Prostate gland (tissue), 2 donors: ENCODE measurements at places on chromosomes 16 and 17.
A peak's percentile ranks its signal among the peaks of the same experiment; 100 is the strongest.

DNA sequence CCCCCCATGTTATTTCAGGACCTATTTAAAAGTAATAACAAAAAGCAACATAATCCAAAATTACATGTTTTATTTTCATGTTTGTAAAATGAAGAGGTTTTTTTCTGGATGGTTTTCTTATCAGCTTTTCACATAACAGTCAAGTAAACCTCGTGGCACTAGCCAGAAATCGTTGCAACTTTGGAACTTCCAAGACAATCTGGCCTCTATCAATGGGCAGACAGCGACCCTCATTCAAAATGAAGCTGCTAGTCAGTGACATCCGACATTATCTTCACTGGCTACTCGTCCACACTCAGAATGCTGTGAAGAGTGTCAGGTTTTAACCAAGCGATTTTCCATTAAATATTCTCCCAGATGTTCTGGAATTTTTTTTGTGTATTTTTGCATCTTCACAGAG lies 22.7 kb downstream of the ZNF652 start:
- DNase-seq, result no peak
- no peaks in the 10 kb centered on the region for H3K27me3 ChIP-seq
- H3K27ac ChIP-seq, result no peak overlapping the region

GRCh38 chr17:41816637-41817320 lies 4.0 kb downstream of the FKBP10 start:
- H3K36me3 ChIP-seq, result no peaks in the 10 kb centered on the region
- H3K27ac ChIP-seq, result no peak overlapping the region
- DNase-seq, result no peak
- H3K4me1 ChIP-seq, result no peaks in the 10 kb centered on the region
- no peaks in the 10 kb centered on the region for H3K27me3 ChIP-seq

DNA sequence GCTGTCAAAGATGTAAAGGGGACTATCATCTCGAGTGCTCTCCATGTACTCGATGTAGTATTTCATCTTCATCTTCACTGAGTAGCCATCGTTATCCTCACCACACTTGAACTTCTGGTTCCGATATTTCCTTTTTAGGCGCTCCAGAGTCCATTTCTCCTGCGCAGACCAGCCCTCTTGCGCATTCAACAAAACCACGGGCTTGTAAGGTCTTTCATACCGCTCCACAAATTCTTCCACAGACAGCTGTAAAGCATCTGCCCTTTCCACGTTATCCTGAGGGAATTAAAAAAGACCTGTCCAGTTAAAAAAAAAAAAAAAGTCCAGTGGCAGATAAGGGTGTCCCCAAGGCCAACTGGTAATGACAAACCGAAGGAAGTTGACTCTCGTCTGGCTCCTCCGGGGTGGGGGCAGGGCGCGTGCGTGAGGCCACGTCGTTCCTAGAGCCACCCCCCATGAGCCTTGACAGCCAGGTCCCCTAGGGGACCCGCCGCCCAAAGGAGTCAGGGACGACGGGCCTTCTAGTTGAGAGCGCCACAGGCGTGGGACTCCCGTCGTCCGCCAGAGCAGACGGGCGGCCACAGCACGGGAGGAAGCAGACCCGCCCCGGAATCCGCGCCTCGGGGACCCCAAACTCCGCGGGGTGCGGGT lies 701 bp downstream of the JMJD6 start:
- H3K27me3 ChIP-seq, result no peaks in the 10 kb centered on the region
- H3K27ac ChIP-seq, result peak overlapping the region; percentile 100
- peaks cover 8% of the 10 kb centered on the region for H3K36me3 ChIP-seq
- peak; percentile 74 for DNase-seq

GRCh38 chr17:43578699-43579565 lies 32.8 kb upstream of the ETV4 start:
- H3K36me3 ChIP-seq, result no peaks in the 10 kb centered on the region
- H3K4me1 ChIP-seq, result no peaks in the 10 kb centered on the region
- H3K4me3 ChIP-seq, result no peak overlapping the region
- H3K27ac ChIP-seq, result no peak overlapping the region
- H3K27me3 ChIP-seq, result no peaks in the 10 kb centered on the region
- DNase-seq, result no peak

DNA sequence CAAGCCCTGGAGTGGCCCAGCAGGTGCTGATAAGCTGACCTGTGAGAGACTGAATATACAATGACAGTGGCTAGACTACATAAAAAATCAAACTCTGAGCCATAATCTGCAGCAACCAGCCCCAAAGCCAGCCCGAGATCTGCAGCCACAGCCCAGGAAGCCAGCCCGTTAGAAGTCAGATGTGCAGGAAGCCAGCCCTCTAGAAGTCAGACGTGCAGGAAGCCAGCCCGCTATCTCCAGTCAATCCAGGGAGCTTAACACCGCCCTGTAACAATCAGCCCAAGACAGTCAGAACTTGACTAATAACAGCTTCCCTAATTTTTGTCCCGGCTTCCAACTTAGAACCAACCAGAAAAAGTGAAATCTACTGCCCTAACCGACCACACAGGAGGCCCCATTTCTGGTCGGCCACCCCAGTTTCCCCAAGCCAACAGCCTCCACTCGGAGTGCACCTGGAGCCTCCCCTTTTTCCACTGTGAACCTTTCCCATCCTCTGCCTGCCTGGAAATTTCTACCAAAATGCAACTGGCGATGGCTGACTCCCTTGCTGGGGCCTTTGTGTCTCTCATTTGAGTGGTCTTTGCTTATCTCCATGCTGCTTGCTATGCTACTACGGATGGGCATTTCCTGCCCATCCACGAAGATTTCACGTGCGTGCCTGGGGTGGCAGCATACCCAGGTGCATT lies 769.3 kb downstream of the KCNJ18 start:
- no peak overlapping the region for H3K27ac ChIP-seq
- H3K27me3 ChIP-seq, result no peaks in the 10 kb centered on the region
- no peaks in the 10 kb centered on the region for H3K4me1 ChIP-seq
- H3K4me3 ChIP-seq, result no peak overlapping the region
- no peak for DNase-seq

DNA sequence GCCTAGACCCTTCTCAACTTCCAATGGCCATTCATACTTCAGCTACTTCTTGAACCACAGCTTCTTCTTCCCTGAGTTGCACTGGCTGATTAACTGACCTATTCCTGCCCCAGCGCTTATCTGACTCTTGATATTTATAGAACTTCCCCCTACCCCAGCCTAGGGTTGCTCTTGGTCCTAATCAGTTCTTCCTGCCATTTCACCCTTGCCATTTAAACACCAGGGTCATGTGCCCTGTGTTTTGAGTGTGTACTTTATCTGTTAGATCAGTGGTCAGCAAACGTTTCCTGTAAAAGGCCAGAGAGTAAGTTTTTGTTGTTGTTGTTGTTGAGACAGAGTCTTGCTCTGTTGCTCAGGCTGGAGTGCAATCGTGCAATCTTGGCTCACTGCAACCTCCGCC lies 82.4 kb upstream of the COX10 start:
- DNase-seq, result no peak
- H3K27ac ChIP-seq, result no peak overlapping the region
- no peak overlapping the region for H3K4me3 ChIP-seq

GRCh38 chr17:45873728-45874127 lies 20.6 kb upstream of the MAPT start:
- no peak overlapping the region for H3K27ac ChIP-seq
- DNase-seq, result no peak
- H3K36me3 ChIP-seq, result no peaks in the 10 kb centered on the region
- no peak overlapping the region for H3K4me3 ChIP-seq
